Fibroblast of lung (primary cell): ENCODE measurements at places on chromosomes 6 and 20.

DNA sequence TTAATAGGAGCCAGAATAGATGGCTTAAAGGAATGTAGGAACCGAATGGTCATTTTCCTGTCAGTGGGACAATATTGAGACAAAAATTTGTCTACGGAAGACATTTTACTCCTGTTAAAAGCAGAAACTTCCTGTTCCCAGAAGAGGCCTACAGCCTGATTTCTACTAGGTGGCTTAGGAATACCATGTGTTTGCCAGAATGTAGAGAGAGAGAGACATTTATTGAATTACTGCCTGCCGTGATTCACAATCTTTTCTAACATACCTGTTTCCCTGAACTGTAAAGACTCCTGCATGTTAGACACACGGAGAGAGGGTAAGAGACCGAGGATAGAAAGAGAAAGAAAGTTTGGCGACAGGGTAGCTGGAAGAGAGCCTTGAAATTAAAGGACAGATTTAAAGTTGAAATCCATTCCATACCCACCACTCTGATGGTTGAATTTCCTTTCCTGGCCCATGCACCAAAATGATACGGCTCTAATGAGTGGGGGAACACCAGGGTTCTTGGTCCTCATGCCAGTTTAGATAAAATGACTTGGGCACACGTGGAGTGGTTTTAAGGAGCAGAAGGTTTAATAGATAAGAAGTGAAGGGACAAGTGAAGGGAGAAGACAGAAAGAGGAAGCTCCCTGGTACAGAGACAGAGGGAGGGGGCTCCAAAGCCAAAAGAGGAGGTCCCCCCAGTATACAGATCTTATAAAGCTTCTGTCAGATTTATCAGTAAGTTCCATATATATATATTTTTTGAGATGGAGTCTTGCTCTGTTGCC, 22.5 kb downstream of the NCOA3 start:
- no peaks in the 10 kb centered on the region for H3K36me3 ChIP-seq
- no peak overlapping the region for H3K27ac ChIP-seq
- DNase-seq = no peak
- H3K4me1 ChIP-seq = no peaks in the 10 kb centered on the region
- H3K4me3 ChIP-seq = no peak overlapping the region

- peaks cover 5% of the 10 kb centered on the region for H3K4me1 ChIP-seq
- no peak overlapping the region for H3K4me3 ChIP-seq
- H3K27ac ChIP-seq = no peak overlapping the region
- H3K36me3 ChIP-seq = no peaks in the 10 kb centered on the region
- no peaks in the 10 kb centered on the region for H3K27me3 ChIP-seq
- no peak for DNase-seq
These were observed 250.8 kb downstream of the DLL1 start for GRCh38 chr6:170040115-170040500.

DNA sequence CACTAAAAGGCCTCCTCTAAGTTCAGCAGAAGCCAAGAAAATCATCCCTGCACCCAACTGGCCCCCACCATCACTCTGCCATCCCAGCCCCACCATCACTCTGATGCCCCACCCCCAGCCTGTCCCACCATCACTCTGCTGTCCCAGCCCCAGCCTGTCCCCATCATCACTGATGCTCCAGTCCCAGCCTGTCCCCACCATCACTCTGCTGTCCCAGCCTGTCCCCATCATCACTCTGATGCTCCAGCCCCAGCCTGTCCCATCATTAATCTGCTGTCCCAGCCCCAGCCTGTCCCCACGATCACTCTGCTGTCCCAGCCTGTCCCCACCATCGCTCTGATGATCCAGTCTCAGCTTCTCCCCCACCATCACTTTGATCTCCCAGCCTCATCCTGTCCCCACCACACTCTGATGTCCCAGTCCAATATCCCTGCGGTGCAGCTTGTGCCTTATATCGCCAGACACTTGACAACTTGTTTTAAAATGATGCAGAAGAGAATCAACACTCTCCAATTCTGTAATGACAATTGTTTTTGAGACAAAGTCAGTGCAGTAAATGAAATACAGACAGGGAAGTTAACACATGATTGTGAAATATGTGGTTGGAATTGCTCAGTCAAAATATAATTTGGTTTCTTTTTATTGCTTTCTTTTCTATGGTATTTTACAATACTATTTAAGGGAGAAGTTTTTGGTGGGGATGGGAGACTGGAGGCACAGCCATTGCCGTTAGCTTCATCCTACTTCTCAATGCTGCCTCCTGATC, 100.8 kb downstream of the TNFAIP3 start:
- H3K36me3 ChIP-seq = no peaks in the 10 kb centered on the region
- H3K27me3 ChIP-seq = no peaks in the 10 kb centered on the region
- no peaks in the 10 kb centered on the region for H3K4me1 ChIP-seq
- H3K27ac ChIP-seq = no peak overlapping the region
- peak; percentile 46 for DNase-seq

- H3K27me3 ChIP-seq = peaks cover 5% of the 10 kb centered on the region
- H3K4me1 ChIP-seq = no peaks in the 10 kb centered on the region
- no peak overlapping the region for H3K27ac ChIP-seq
- no peak for DNase-seq
These were observed 89.2 kb downstream of the CD164 start for GRCh38 chr6:109292983-109293586.

- H3K4me1 ChIP-seq = no peaks in the 10 kb centered on the region
- peak; percentile 79 for DNase-seq
- H3K27me3 ChIP-seq = peaks cover 9% of the 10 kb centered on the region
- H3K36me3 ChIP-seq = no peaks in the 10 kb centered on the region
These were observed 15.6 kb downstream of the ARHGAP40 start for GRCh38 chr20:38617011-38617829.

DNA sequence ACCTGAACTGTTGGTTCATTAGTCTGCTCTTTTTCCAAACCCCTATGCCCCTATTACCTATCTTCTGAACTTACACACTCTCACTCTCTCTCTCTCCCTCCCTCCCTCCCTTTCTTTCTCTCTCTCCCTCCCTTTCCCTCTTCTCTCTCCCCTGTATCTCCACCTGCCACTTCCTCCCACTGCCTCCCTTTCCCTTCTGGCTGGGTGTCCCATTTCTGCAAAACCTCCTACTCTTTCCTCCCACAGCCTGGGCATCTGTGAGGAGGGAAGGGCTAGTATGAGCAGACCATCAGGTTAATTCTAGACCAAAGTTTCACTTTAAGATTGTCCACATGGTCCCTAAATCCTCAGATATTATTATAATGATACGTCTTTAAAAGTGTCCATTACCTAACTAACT, 95.1 kb downstream of the TMEM200A start:
- no peak overlapping the region for H3K4me3 ChIP-seq
- H3K36me3 ChIP-seq = no peaks in the 10 kb centered on the region
- no peak overlapping the region for H3K27ac ChIP-seq
- no peaks in the 10 kb centered on the region for H3K27me3 ChIP-seq
- no peaks in the 10 kb centered on the region for H3K4me1 ChIP-seq

GRCh38 chr6:15657290-15657689, 5.5 kb downstream of the DTNBP1 start:
- H3K4me1 ChIP-seq = no peaks in the 10 kb centered on the region
- no peaks in the 10 kb centered on the region for H3K27me3 ChIP-seq
- no peak overlapping the region for H3K27ac ChIP-seq
- DNase-seq = no peak

DNA sequence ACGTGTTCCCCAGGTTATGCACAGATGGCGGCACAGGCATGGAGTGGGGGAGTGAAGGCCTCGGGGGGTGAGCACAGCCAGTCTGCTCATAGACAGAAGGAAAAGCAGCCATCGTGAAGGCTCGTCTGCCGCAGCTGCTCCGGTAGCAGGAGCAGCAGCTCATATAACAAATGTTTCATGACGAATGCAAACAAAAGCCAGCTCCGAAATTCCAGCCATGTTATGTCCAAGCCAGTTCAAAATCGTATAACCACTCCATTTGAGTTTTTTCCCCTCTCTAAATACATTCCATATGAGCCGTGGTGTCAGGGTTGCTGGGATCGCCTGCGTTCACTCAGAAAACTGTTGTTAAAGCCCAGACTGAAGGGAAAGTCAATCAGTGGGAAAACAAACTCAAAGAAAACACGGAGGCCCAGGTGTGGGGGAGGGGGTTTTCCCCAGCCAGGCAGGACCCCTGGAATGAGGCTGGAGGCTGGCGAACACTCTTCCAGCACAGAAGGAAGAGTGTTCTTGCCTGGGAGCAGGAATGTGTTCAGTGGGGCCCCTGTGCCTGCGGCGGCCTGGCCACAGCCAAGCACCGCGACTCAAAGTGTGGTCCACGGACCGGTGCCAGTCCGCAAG, 280.4 kb upstream of the TAB2 start:
- no peak overlapping the region for H3K4me3 ChIP-seq
- H3K4me1 ChIP-seq = peaks cover 6% of the 10 kb centered on the region
- H3K27ac ChIP-seq = no peak overlapping the region
- no peaks in the 10 kb centered on the region for H3K36me3 ChIP-seq
- DNase-seq = peak; percentile 82
- H3K27me3 ChIP-seq = no peaks in the 10 kb centered on the region

DNA sequence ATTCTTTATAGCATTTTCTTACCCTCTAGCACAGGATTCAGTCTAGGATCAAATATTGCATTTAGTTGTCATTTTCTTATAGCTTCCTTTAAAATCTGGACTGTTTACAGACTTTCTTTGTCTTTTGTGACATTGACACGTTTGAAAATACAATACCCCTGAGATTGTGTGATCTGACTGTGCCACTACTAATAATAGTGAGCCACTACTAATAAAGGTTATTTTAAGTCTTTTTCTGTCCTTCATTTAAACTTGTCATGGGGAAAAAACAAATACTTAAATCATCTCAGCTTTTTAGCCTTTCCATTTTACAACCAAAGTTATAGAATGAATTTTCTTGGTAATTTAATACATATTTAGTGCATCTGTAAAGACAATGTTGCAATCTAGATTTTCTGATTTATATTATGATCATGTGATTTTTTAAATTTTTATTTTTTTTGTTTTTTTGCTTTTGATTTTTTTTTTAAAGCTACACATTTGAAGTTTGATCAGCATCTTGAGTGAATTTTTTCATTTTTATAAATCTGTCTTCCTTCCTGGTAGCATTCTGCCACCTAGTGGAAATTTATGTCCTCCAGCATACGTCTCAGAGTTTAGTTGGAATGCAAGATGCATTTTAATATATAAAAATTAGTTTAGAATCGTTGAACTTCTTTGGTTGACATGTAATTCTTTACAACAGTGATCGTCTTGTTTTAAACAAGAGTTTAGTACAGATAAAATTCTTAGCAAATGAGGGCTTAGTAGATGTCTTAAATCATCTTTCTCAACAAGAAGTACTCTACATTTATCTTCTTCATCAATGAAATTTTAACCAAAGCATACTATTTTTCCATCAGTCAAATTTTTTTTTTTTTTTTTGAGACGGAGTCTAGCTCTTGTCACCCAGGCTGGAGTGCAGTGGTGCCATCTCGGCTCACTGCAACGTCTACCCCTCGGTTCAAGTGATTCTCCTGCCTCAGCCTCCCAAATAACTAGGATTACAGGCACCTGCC, 119.4 kb downstream of the NCOA3 start:
- H3K4me1 ChIP-seq = no peaks in the 10 kb centered on the region
- no peak overlapping the region for H3K27ac ChIP-seq
- H3K27me3 ChIP-seq = no peaks in the 10 kb centered on the region
- DNase-seq = peak; percentile 62

DNA sequence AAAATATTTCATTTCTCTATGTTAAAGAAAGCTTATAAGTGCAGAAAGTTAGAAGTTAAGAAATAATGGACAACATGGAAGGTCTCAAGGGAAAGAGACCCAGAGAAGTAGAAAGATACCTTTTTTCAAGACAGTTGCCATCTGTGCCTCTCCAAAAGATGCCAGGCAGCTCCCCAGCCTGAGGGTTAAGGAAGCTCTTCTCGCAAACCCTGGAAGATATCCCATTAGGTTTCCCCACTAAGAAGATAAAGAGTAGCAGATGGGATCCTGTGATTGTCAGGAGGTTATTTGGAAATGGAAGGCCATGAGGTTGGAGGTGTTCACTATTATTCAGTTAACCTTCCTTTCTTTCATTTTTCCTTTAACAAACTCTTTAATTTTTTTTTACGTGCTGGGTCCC, 110.1 kb upstream of the SIM1 start:
- H3K4me1 ChIP-seq = no peaks in the 10 kb centered on the region
- no peak overlapping the region for H3K27ac ChIP-seq

DNA sequence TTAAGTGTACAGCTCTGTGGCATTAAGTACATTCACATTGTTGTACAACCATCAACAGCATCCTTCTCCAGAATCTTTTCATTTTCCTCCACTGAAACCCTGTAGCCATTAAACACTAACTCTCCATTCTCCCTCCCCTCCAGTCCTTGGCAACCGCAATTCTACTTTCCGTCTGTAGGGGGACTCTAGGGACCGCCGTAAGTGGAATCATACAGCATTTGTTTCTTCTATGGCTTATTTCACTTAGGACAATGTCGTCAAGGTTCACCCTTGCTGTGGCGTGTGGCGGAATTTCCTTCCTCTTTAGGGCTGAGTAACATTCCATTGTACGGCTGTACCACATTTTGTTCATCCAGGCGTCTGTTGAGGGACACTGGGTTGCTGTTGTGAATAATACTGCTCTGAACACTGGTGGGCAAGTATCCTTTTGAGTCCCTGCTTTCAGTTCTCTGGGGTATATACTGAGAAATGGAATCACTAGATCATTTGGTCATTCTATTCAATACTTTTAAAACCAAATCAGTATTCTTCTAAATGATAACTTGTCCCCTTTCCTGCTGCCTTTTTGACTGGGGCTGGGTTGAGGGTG, 50.7 kb downstream of the PPP1R3G start:
- peaks cover 5% of the 10 kb centered on the region for H3K4me1 ChIP-seq
- no peaks in the 10 kb centered on the region for H3K27me3 ChIP-seq
- peak; percentile 23 for DNase-seq
- H3K4me3 ChIP-seq = no peak overlapping the region

- peak; percentile 87 for DNase-seq
- H3K27ac ChIP-seq = no peak overlapping the region
- H3K27me3 ChIP-seq = no peaks in the 10 kb centered on the region
- H3K4me3 ChIP-seq = no peak overlapping the region
These were observed 555.9 kb downstream of the C6orf118 start for GRCh38 chr6:164753517-164753916.

DNA sequence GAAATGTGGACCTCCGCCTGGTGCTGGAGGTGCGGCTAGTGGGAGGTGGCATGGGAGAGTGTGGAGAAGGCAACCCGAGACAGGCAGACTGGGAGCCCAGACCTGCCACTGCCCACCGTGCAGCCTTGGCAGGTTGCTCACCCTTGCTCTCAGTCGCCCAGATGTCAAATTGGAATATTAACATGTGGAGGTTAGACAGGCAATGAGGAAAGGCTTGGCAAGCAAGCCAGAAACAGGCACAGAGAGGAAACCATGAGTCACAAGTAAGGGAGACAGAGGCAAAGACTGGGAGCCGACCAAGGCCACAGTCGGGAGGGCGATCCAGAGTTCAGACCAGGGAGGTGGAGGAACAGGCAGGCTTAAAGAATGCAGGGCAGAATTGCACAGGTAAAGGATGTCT, 178.2 kb downstream of the FOXC1 start:
- H3K4me3 ChIP-seq = no peak overlapping the region
- H3K36me3 ChIP-seq = no peaks in the 10 kb centered on the region
- H3K27ac ChIP-seq = no peak overlapping the region
- H3K27me3 ChIP-seq = no peaks in the 10 kb centered on the region

- no peak overlapping the region for H3K27ac ChIP-seq
- H3K4me3 ChIP-seq = no peak overlapping the region
- no peaks in the 10 kb centered on the region for H3K27me3 ChIP-seq
- DNase-seq = no peak
- no peaks in the 10 kb centered on the region for H3K4me1 ChIP-seq
These were observed 521.0 kb upstream of the ARID1B start for GRCh38 chr6:156256161-156256560.
